NCI-H1694 (cell line): ENCODE measurements at places on chromosomes 7 and 10.

GRCh38 chr10:17607060-17607459, 10.1 kb downstream of the HACD1 start:
- DNase-seq: no peak

DNA sequence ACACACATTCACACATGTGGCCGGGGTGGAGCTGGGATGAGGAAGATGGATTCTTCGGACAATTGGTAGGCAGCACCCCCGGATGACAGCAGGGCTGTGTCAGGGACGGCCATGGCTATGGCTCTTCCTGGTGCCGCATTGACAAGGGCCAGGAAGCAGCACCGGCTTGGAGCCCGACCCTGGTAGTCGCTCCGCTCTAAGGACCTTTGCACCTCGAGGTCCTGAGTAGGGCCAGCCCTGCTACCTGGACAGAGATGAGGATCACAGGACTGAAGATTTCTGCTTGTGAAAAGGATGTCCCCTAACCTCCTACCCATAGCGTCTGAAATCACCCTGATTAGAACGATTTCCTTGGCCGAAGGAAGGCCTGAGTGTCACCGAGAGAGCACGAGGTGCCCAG, 134.1 kb downstream of the ADARB2 start:
- DNase-seq: no peak

- no peak for DNase-seq
These were observed 893.4 kb downstream of the XPNPEP1 start for GRCh38 chr10:109029870-109030269.

DNA sequence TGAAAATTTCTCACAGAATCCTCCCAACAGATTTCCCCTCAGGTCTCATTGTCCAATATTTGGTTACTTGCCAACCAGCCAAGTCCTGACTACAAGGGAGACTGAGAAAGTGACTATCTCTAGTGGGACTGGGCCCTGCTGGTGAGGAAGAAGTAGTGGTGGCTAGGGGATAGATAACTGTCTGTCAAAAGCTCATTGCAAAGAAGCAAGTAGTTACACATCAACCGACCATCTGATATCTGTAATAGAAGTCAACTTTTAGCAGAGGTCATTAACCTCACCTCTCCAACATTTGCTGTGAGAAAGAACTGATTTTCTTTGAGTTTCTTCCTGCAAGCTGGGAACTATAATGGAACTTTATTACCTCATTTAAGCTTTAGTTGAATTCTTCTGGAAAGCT, 15.2 kb downstream of the STAMBPL1 start:
- DNase-seq: no peak

DNA sequence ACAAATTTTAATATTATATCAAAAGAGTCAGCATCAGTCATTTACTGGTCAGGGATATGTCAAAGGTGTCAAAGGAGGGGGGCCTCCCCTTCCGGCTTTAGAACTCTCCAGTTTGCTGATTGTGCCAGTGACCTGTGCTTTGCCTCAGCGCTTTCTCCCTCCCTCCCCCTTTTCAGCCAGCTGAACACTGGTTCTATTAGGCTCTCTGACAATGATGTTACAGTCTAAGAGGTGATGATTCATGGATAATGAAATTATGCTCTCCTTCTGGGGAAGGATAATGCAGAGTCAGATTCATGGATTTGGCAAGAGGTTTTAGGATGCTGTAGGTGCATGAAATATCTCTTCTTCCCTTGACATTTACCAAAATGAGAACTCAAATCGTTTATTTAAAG, 6.1 kb downstream of the LRRTM3 start:
- DNase-seq: no peak

DNA sequence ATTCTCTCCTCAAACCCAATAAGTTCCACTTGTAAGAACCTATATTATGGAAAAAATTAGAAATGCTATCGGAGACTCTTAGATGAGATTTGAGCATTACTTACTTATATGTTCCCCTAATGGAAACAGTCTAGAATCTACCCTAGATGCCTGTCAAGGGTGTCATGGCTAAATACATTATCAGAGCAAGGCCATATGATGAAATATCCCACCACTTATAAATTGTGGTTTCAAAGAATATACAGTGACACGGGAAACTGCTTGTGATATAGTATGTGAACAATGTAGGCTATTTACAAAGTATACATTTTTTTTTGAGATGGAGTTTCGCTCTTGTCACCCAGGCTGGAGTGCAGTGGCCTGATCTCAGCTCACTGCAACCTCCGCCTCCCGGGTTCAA, 46.3 kb upstream of the CTBP2 start:
- DNase-seq: no peak

GRCh38 chr7:79414910-79415309, 38.6 kb downstream of the MAGI2 start:
- no peak for DNase-seq

DNA sequence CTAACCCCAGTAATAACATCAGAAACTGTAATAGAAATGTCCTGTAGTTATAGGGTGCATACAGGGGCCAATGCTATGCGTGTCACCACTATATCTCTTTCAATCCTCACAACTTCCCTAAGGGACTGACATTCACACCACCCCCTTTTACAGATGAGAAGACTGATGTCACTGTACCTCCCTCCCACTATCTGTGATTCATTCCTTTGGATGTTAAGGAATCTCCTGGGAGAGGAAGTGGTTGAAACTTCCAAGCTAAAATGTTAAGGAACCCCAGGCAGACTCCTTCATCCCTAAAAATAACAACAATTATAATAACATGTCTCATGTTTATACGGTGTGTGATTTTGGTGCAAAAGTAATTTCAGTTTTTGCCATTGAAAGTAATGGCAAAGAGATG, 5.4 kb downstream of the COL13A1 start:
- no peak for DNase-seq

DNA sequence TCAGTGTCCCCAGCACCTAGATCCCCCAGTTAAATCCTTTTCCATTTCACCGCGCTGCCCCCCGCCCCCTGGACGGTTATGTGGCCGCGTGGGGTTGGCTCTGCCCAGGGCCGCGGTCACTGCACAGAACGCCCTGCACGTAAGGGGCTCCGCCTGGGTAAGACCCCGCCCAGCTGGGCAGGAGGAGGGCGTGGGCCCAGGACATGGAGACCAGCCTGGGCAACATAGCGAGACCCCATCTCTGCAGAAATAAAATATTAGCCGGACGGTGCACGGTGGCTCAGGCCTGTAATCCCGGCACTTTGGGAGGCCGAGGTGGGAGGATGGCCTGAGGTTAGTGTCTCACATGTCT, 650 bp upstream of the ZFAND2A start:
- DNase-seq: no peak

DNA sequence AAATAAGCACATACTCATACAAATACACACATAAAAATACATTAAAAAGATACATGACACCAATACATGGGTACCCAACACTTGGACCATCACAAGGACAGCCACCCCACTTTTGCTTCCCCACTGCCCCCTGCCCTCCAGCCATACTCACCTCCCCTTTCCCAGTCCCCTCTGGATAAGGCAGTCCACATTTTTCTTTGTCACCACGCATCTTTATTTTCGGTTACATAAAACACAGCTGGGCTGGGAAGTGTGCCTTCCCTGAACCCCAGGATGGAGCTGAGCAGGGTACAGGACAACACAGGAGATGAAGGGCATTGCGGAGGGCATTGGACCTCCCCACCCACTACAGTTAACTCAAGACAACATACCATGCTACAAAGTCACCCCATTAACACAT, 1.1 kb upstream of the HOXA3 start:
- no peak for DNase-seq

GRCh38 chr7:107614425-107614824, 34.4 kb downstream of the BCAP29 start:
- no peak for DNase-seq

DNA sequence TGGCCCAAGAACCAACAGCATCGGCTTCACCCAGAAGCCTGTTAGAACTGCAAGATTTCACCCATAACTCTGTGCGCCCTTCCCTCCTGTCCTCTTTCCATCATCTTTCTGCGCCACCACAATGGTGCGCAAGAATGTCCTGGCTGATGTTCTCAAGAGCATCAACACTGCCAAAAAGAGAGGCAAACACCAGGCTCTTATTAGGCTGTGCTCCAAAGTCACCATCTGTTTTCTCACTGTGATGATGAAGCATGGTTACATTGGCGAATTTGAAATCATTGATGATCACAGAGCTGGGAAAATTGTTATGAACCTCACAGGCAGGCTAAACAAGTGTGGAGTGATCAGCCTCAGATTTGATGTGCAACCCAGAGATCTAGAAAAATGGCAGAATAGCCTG, 115.2 kb upstream of the FGFR2 start:
- peak; percentile 11 for DNase-seq

DNA sequence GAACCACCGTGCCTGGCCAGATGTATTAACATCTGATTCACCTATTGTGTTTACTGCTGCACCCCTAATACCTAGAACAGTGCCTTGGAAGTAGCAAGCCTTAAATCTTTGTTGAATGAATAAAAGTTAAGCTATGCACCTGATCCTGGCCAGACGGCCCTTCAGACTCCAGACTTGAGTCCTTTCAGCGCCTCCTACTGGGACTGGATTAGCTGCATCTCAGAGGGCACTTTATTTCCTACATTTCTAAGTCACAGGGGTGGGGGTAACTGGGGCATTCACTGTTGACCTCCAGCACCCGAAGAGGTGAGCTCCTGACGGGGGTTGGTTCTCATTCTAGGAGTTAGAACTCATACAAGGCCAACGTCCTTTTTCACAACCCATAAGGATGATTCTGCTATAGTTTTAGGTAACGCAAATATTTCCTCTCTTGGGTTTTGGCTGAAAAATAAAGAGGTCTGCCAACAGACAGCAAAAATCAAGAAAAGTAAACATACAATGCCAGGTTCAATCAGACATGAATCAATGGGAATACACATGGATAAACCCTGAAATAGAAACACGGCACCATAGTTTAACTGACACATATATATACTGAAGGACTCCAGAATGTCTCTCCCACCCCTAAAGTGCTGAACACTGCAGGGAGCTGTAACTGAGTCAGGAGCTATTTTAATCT, 48.0 kb upstream of the DLG5 start:
- no peak for DNase-seq

GRCh38 chr7:142954680-142955268, 7.4 kb downstream of the KEL start:
- no peak for DNase-seq

- peak; percentile 70 for DNase-seq
These were observed 765.6 kb upstream of the GHITM start for GRCh38 chr10:83373671-83374070.

GRCh38 chr7:43490016-43490415, 92.9 kb upstream of the STK17A start:
- DNase-seq: no peak

DNA sequence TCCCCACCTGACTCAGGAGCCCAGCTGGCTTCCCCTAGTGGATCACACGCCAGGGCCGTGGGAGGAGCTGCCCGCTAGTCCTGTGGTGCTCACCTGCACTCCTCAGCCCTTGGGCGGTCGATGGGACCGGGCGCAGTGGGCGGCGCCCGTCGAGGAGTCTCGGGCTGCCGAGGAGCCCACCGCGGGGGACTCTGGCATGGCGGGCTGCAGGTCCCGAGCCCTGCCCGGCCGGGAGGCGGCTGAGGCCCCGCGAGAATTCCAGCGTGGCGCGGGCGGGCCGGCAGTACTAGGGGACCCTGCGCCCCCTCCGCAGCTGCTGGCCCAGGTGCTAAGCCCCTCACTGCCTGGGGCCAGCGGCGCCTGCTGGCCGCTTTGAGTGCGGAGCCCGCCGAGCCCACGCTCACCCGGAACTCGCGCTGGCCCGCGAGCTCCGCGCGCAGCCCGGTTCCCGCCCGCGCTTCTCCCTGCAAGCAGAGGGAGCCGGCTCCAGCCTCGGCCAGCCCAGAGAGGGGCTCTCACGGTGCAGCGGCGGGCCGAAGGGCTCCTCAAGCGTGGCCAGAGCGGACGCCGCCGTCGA, 367.9 kb downstream of the TYW1 start:
- no peak for DNase-seq

DNA sequence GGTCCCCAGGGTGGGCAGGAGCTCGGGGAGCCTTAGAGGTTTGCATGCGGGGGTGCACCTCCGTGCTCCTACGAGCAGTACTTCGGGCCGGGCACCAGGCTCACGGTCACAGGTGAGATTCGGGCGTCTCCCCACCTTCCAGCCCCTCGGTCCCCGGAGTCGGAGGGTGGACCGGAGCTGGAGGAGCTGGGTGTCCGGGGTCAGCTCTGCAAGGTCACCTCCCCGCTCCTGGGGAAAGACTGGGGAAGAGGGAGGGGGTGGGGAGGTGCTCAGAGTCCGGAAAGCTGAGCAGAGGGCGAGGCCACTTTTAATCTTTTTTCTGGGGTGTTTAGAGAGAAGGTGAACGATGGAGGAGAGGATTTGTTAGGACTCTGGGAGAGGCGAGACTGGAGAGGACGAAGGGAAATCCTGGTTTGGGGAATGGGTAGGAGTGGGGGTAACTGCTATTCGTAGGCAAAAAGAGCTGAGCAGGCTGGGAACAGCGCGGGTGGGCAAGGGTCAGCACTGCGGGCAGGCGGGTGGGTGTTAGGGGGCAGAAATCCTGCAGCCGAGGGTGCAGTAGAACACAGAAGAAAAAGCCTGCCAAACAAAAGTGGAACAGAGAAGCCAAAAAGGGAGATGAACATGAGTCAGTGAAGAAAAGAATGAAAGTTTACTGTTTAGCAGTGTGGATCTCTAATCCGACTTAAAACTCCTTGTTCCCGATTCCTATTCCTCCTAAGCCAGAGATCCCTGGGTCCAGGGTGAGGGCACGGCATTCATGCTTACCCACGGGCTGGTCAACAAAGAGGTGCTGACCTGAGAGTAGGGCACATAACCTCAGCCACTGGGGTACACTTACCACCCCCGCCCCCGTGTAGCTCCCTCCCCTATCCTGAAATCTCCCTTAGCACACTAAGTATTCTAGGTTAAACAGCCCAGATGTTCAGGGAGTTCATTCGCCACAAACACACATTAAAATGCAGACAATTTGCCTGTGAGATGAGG, 26.9 kb downstream of the PRSS2 start:
- DNase-seq: no peak

DNA sequence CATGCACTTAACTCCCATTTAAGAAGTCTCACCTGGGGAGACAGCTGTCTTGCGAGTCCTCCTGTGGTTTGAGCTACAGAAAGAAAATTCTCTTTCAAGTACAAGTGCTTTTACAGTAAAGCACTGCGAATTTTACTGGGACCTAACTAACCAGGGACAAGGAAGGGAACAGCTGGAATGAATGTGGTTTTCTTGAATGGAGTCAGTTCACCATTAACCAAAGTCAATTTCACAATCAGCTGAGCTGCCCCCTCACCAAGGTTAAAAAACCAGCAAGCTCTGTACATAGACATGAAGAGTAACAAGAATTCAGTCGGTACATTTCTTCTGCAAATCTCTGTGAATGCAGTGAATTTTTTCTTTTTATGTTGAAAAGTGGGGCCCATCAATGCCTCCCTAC, 56.3 kb downstream of the GFRA1 start:
- no peak for DNase-seq

GRCh38 chr7:1693419-1693990, 23.4 kb downstream of the ELFN1 start:
- DNase-seq: no peak

- no peak for DNase-seq
These were observed 314.8 kb downstream of the HPSE2 start for GRCh38 chr10:98920807-98921206.

GRCh38 chr7:48426331-48426965, 255.2 kb downstream of the ABCA13 start:
- no peak for DNase-seq

GRCh38 chr7:138878856-138879255, 80.9 kb upstream of the ATP6V0A4 start:
- DNase-seq: no peak

- peak; percentile 82 for DNase-seq
These were observed at the start of gene FGFBP3 for GRCh38 chr10:91909117-91909677. FGFBP3 (minus strand) TSS chr10:91909486; CDS start chr10:91908969, 517 bp downstream.

- DNase-seq: no peak
These were observed 130.5 kb upstream of the UNC5B start for GRCh38 chr10:71081912-71082311.

- DNase-seq: no peak
These were observed 230.8 kb upstream of the FERD3L start for GRCh38 chr7:19375976-19376375.
